ENCODE measurements at places on chromosomes 7 and 10.
A peak's percentile ranks its signal among the peaks of the same experiment; 100 is the strongest.

DNA sequence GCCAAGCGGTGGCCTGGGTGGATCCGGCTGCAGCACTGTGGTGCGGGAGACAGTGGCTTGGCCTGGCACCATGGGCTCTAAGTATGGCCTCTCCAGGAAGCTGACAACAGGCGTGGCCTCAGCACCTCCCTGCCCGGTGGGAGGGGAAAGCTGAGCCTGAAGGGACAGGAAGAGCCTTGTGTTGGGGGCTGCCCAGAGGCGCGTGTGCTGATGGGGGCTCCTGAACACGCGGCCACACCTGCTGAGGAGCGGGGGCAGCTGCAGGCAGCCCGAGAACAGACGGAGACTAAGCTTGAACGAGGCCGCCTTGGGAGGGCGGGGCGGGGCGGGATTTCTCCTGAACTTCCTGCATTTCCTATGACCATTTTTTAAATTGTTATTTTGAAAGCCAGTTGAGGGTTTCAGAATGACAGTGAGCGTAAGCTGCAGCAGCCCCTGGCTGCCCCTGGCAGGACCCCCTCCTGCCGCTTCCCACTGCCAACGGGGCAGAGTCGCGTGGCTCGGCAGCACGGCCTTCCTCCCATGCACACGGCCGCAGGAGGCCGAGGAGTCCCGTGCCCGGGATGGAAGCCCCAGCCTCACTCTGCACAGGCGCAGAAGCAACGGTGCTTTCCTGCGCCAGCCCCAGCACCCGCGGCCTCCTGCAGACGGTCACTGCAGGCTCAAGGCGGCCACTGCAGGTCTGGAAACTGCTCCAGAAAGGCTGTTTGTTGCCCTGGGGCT, 43.2 kb downstream of the DPYSL4 start:
- DNase-seq, result no peak

- DNase-seq, result no peak
Measured at GRCh38 chr10:62467527-62467926, 93.4 kb downstream of the ZNF365 start.

DNA sequence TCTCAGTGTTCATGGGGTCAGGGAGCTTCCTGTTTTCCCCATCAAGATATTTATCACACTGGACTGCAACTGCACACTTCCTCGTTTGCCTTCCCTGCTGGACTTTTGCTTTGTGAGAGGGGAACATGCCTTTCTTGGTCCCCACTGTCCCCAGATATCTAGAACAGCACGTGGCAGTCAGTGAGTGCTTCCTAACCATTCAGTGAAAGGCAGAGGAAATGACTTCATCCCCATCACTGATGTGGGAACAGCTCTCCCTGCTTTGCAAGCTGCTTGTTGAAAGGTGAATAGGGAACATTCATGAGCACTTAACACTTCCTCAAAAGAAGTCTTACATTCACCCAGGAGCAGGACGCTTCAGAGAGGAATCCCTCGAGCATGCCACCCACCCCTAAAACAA, 135.4 kb downstream of the MYOF start:
- no peak for DNase-seq

- DNase-seq, result no peak
Measured at GRCh38 chr10:78333362-78334143, 299.9 kb downstream of the RPS24 start.

DNA sequence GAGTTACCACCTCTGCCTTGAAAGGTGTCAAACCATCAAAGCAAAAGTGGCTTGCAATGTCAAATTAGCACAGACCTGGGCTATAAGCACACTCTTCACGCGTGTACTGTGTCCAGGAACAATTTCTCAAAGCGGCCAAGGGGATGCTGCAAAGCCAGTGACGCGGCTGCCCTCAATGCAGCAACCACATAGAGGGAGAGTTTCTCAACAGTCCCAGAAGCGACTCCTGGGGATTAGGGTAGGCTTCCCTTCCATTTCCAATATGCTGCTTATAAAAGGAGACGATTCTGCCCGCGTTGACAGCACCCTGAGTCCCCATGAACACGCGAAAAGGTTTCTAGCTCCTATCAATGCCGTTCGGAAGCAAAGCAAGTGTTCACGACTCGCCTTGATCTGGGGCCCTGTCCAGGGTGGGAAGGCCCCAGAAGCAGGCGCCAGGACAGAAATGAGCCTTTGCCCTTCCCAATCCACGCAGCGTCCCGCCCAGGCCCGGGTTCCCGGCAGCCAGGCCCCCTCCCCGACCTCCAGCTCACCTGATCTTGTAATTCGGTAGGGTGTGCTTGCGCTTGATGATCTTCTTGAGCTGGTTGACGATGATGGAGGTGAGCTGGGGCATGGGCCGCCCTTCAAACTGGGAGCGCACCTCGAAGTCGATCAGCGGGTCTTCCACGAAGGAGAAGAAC, 1.3 kb downstream of the PDZD8 start:
- peak; percentile 20 for DNase-seq

DNA sequence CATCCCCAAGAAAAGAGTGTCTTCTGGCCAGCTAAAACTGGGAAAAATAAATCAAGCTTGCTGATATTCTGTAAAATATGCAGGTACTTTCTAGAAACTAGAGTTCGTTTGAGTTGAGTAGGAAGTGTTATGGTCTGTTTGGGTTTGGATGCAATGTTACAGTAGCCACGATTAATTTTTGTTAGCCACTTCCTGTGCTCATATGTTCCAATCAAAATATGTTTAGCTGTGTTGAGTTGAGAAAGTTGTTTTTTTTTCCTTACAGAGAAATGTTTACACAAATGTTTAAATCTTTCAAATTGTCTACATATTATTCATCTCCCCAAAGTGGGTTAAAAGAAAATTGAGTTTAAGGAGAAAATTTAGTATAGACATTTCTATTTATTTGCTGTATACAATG, 11.3 kb upstream of the LAMB1 start:
- no peak for DNase-seq

GRCh38 chr10:7239312-7239985, 171.4 kb downstream of the SFMBT2 start:
- no peak for DNase-seq

DNA sequence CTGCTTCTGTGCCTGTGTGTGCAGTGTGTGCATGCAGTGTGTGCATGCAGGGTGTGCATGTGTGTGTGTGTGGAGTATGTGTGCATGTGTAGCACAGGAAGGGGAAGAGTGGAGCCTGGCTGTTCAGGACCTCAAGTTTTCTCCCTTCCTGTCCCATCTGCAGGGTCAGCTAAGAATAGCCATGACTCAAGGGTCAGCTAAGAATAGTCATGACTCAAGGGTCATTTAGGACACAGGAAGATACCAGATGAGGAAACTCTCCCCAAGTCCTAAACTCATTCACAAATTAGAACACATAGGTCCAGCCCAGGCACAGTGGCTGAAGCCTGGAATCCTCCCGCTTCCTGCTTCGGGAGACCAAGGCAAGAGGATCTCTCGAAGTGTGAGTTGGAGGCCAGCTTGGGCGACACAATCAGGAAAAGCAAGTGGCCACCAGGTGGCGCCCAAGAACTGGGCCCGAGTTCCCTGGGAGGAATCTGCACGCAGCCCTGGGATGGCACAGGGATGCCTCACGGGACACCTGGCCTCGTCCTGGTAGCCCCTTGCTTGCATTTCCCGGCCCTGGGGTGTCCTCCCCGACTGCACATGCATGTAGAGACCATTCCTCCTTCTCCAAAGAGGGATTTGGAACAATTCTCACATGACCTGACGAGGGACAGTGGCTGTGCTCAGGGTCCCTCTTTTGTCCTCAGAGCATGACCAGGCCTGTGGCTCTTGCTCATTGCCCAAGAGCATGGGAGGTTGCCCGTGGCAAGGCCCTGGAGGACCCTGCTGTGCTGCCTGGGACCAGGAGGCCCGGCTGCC, 21.4 kb upstream of the VOPP1 start:
- peak; percentile 41 for DNase-seq

GRCh38 chr10:121577568-121577967, 20.7 kb downstream of the FGFR2 start:
- no peak for DNase-seq

GRCh38 chr10:82888809-82889455, 1013.9 kb downstream of the NRG3 start:
- DNase-seq, result no peak

DNA sequence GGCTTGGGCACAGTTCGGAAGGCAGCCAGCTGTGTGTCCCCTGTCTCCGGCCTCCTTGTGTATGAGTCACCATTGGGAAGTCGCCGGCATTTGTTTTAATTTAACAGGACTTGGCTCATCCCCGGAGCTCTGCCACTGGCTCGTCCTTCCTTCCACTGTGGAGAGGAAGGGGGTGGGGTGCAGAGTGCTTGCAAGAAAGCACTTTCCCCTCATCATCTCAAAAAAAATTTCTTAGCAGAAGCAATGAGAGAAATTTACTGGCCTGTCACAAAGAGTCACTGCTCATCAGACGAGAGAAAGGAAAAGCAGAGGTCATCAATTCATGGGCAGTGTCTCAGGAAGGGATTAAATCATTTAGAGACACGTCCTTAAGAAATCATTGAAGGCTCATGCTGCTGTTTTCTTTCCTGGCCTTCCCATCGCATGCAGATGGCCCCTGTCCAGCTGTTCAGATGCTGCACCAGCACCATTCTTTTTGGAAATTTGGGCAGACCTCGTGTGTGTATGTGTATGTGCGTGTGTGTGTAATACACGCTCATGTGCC, 93.3 kb downstream of the BMS1 start:
- DNase-seq, result no peak

DNA sequence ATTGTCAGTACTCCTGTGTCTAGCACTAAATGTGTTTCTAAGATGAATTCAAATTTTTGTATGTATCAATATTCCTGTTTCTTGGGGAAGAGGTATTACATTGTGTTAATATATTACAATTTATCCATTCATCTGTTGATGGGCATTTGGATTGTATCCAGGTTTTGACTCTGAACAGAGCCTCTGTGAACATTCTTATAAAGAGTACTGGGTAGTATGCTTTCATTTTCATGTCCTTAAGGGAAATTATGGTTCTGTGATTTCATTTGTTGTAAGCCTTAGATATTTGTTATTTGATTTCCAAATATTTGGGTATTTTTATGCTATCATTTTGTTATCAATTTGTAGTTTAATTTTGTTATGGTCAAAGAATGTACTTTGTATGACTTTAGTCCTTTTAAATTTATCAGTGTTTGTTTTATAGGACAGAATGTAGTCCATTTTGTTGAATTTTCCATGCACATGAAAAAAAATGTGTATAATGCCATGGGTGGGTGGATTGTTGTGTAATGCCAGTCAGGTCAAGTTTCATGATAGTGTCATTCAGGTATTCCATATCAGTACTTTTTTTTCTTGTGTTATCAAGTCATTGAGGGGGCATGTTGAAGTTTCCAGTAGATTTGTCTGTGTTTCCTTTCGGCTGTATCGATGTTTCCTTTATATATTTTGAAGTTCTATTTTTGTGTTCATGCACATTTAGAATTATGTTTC, 38.4 kb downstream of the STAM start:
- no peak for DNase-seq

GRCh38 chr7:70776627-70777101, 355.3 kb upstream of the GALNT17 start:
- DNase-seq, result no peak

- DNase-seq, result no peak
Measured at GRCh38 chr7:2247141-2247995, 5.3 kb downstream of the NUDT1 start.

DNA sequence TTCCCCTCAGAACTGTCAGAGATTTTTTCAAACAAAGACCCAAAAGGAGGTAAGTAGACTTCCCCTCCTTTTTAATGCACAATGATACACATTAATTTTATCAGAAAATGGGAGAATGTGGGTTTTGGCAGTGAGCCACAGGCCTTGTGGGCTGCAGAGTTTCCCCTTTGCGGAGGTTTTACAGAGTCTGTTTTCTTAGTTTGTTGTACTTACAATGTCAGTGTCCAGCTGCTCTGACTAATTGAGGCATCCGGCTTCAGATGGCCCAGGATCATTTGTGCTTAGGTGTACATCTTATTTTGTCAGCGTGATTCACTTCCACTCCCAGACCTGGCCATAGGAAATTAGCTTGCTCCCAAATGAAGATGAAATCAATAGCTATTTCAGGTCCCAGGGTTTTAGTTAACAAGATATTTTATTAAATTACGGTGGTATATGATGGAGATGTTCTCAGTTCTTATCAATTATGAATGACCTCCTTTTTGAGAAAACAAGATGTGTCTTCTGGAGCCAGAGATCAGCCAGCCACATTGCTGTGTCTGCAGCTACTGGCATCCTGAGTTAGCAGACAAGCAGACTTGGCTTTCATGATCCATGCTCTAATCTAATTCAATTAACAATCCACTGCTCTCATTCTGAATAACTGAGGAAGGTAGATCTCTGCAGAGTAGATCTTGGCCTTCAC, 1086.6 kb upstream of the SORCS1 start:
- DNase-seq, result no peak

DNA sequence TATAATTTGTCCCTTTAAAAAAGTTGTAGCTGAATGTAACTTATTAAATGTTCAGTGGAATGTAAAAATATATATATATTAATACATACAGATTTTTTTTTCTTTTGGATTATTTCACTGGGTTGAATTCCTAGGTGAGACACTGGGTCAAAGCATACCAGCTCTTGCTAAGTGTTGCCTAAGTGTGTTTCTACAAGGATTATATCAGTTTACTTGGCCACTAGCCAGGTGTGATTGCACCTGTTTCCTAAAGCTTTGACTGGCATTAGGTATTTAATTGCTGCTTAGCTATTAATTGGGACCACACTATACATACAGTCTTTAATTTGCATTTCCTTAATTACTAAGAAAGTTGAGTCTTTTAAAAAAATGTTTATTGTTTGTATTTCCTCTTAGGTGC, 5.5 kb upstream of the ELOVL3 start:
- DNase-seq, result no peak

- no peak for DNase-seq
Measured at GRCh38 chr10:26960308-26960707, 99.5 kb upstream of the ABI1 start.

GRCh38 chr10:6619660-6620059, 39.6 kb upstream of the PRKCQ start:
- no peak for DNase-seq

- DNase-seq, result no peak
Measured at GRCh38 chr7:116522247-116522646, 2.6 kb upstream of the CAV1 start.

DNA sequence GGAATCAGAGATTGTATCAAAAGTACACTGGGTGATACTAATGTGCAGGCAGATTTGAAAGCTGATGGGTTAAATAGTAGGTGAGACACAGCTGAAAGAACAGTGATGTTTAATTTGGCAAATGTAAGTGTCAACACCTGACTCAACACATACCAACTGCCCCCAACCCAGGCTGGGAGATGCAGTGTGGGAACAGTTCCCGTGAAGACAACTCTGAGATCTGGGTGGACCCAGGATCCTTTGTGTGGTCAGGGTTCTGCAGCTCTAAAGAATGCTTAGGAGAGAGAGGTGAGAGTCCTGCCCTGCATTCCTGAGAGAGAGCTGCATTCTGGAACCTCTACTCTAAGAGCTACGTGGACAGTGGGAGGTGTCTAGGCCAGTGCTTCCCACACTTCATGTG, 479.7 kb downstream of the RPS24 start:
- no peak for DNase-seq
